ENCODE measurements at places on chromosomes 11 and 22.

GRCh38 chr22:20852503-20852902 is 6.1 kb downstream of the PI4KA start:
- DNase-seq, result no peak

DNA sequence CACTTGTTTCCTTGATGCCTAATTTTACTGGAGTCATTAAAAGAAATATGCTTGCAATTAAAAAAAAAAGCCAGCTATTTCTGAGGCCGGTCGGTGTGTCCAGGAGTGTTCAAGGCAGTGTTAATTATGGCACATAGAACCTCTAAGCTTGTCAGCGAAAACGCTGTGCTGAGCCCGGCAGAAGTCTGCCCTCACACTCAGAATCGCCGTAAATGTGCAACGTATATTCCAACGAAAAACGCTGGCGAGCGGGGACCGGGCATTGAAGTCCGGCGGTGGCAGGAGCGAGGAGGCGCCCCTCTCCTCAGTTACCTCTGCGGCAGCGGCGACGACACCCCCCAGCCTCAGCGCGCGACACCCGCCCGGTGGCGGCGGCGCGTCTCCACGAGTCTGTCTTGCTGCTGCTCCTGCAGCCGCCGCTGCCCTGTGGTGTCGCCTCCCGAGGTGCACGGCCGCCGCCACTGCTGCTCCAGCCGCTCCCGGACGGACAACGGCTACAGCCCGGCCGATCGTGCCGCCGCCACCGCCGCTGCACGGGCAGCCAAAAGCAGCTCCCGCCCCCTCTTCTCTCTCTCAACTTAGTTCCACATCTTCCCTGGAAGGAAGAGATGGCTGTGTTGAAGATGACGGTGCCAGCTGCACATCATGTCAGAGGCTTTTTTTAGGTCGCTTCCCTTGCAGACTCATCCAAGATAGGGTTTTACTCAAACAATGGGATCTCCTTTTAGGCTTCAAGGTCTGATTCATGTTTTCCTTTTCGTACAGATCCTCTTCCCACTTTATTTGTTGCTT is 56.0 kb downstream of the JAM3 start:
- DNase-seq, result no peak

DNA sequence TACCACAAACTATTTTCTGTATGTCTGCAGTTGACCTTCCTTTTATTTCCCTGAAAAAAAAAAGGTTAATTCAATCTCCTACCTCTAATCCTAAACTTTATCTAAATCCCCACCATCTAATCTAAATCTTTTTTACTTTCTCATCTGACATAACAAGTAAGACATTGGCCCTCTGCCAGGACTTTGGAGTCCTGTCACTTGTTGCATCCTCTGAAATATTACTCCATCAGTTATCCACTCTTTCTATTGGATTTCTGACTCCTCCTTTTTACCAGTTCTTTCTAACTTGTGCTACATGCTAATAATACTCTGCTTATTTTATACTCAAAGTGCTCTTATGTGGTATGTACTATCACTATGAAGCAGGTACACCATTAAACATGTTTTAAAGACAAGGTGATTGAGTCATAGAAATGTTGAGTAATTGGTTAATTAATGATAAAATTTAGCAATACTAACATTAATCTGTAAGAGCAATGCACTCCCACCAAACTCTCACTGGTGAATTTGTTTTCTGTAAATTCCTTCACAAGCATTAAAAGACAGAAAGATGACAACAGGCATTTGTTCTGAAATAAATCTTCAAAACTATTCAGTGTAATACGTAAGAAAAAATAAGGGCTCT is 914.2 kb upstream of the RAG2 start:
- DNase-seq, result no peak

DNA sequence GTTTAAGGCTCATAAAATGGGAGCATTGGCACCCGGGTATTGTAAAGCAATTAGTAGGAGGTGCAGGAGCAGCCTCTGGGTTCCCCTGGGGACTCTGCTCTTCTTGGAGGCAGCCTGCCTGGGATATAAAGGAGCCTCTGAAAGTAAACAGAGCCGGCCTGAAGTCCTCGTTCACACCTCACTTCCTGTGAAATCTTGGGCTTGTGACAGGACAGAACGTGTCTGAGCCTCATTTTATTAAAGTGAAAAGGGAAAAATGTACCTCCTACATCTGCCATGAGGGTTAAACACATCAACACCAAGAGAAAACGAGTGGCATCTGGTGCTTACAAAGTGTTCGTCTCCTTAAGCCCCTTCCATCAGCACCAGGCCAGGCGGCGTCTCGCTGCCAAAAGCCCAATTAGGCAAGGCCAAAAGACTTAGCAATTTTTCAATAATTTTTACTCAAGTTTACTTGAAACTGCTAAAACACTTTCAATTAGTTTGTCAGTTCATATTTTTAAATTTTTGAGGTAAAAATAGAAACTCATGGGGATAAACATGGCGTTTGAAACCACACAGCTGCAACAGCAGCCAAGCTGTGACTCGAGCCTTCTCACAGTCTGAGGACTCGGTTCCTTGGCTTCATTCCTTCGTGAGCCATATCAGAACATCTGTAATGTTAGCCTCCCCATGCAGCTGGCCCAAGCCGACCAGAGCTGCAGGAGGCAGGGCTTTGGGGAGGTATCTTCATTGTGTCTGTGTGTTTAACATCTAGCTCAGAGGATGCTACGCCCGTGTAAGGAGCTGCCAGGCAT is 33.6 kb downstream of the MAP6 start:
- DNase-seq, result no peak

GRCh38 chr22:17980638-17981051 is 43.7 kb downstream of the MICAL3 start:
- DNase-seq, result no peak

DNA sequence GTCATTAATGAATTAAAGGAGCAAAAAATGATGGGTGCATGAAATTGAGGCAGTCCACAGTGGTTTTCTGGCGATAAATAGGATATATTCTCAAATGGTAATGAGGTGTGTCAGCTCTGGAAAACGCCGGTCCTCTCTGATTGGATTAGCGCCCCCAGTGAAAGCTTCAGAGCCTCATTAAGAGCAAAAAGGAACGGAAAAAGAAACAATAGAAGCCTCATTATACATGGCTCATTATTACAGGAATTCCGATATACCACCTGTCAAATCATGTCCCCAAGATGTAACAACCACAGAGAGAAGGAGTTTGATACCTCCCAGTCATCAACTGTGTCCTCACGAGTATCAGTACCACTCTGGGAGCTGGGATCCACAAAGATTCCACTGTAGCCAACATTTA is 175.7 kb upstream of the PITPNB start:
- DNase-seq, result no peak

DNA sequence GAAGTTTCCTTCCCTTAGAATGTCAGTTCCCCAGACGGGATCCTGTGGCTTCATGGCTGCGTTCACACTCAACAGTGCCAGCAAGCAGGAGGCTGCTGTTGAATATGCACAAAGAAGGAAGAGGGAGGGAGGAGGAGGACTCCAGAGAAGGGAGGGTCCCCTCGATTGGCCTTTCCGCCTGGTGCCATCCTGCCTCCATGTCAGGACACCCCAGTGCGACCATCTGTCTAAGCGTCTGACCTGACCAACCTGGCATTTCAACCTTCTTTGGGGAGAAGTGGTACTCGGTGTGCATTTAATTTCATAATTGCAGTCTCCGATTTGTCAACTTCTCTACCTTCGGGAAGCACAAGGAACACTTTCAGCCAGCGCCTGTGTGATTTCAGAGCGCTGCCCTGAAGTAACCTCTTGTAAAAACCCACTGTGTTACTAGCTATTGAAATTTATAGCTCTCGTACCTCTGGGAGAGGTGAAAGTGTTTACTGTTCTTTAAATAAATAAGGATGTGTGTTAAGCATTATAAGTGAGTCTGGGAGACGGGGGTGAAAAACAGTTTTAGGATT is 1491.9 kb downstream of the TBC1D22A start:
- no peak for DNase-seq

GRCh38 chr22:25365491-25366261 is 146.2 kb downstream of the CRYBB2 start:
- no peak for DNase-seq

- no peak for DNase-seq
Observed at GRCh38 chr11:67252831-67253239, 13.4 kb upstream of the GRK2 start.
